Head of caudate nucleus (tissue), 42 donors: ENCODE measurements at places on chromosomes 4 and X.
A peak's percentile ranks its signal among the peaks of the same experiment; 100 is the strongest.

GRCh38 chrX:70129816-70130215 is 3.4 kb upstream of the IGBP1 start:
- DNase-seq, result peak; percentile 5

- no peak for DNase-seq
Measured at GRCh38 chr4:138341739-138342415, 99.7 kb upstream of the SLC7A11 start.

DNA sequence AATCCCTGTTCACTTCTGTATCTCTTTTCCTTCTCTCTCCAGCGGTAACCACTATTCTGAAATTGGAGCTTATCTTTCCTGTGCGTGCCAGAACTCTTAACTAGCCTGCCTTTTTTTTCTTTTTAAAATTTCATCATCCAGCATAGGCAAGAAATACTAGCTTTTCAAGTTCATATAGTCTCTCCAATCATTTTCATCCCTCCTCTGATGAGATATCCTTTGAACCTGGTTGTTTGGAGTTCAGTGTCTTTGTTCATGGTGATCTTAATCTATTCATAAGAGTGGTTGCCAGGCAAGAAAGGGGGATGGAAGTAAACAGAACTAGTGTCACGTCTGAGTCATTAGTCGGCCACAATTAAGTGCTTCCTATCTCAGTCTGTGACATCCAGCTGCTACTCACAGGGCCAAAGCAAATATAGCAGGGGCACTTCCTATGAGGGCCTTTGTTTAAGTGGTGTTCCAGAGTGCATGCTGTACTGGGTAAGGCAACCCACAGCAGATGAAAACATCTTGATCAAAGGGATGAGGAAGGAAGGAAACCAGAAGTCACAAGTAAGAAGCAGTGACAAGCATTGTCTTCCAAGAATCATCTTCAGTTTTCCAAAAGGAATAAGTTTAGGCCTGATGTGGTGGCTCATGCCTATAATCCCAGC is 56.4 kb upstream of the XIAP start:
- no peak for DNase-seq

GRCh38 chr4:16021804-16022560 is 59.0 kb upstream of the FGFBP2 start:
- no peak for DNase-seq

DNA sequence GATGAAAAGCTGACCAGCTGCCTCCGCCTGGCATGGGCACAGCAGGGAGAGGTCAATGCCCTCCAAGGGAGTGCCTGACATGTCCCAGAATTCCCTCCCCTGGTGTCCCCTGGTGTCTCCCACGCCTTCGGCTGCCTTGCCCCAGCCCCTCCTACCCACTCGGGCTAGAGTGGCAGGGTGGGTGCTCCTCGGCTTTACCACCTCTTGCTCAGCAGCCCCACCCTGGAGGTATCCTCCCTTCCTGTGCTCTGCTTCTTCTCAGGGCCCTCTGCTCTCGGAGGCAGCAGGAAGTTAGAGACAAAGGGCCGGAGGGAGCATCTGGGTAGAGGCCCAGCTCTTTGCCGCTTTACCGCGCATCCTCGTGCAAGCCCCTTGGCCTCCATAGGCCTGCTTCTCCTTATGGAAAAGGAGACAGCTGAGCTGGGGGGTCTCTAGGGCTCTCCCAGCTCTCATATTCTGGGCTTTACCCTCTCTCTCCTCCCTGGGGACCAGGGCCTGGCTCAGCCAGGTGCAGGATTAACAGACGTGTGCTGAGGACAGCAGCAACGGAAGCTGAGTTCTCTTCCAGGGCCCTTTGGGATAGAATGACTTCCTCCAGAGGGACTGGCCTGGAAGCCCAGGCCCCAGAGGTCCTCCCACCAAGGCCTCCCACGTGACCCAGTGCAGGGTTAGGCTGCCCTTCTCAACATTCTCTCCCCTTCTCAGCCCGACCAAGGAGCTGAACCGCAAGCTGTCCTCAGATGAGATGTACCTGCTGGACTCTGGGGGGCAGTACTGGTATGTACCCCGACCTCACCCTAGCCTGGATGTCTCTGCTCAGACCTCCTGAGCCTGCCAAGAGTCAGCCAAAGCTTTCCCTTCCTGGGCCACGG is 17.2 kb downstream of the XPNPEP2 start:
- no peak for DNase-seq

DNA sequence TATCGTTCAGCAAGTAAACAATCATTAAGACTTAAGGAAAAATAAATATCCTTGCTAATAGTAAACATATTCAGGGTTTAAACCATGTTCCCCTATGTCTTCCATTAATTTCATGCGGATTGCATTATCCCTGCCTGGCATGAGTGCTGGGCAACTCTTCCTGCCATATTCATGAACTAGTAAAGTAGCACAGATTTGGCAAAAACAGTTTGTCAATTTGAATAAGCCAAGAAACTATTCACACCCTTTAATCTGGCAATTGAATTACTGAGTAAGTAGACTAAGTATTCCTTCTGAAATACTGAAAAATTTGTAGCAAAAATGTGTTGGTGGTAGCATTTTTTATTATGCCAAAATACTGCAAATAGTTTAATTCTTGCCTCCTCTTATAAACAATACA is 512.0 kb downstream of the NLGN4X start:
- no peak for DNase-seq

GRCh38 chr4:79184476-79184875 is 141.4 kb downstream of the NAA11 start:
- no peak for DNase-seq

DNA sequence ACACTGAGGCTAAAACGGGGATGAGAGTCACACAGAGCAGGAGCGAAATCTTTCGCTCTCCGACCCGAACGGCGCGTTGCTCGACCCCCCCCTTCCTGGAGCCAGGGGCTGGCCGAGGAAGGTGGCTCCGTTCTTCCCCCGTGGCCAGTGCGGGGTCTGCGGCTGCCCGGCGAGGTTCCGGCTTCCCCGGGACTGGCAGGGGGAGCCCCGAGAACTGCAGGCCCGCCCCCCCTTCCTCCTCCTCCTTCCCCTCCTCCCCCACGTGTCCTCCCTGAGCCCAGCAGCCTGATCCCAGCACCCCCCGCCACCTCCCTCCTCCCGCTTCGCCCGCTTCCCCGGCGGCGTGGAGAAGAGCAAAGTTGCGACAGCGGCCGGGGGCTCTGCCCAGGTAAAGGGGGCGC is 2.4 kb upstream of the BCORL1 start:
- DNase-seq, result no peak

DNA sequence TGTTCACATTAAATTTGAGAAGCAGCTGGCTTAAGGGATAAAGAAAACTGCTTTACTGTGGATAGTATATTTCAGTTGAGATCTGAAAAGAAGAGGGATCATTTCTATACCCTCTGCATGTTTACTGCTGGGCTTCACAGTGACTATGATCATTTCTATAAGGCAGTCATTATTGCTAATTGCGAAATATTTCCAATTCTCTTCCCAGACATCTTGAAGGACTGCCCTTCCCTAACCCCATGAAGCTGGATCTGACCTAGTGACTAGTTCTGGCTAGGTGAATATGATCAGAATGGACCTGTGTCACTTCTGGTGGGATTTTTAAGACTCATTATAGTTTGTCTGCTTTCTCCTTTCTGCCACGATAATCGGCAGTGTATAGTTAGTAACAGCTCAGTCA is 506.5 kb upstream of the GALNT7 start:
- no peak for DNase-seq

DNA sequence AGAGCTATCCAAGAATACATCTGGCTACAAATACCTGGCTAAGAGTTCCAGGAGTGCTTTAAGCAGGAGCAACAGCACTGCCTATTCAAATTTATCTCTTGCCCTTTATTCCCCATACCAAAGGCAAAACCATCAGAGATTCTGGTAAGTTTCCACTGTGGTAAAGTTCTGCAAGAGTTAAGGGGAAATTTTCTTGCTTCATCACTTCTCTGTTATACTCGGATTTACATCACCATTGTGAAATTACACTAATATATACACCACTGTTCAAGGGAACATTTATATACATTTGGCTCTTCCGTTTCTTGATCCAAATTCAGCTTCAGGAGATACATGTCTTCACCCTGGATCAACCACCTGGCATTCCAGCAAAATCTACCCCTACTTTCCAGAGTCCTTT is 70.8 kb upstream of the PTPN13 start:
- DNase-seq, result no peak

GRCh38 chrX:19121466-19121865 is 802 bp downstream of the ADGRG2 start:
- DNase-seq, result no peak

DNA sequence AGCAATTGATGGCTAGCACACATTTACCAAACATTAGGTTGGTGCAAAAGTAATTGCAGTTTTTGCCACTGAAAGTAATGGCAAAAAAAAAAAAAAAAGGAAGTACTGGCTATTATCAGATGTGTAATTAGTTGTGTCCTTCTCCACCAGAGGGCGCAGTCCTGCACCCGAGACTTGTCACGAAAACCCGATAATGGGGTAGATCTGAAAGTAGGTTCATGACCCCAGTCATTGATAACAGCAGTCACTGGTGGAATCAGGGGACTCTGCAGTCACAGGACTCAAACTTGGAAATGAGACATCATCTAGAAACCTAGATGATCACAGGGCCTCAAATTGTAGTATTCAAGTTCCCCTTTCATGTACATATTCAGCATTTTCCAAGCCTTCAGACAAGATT is 13.1 kb upstream of the ACOT9 start:
- DNase-seq, result no peak

- DNase-seq, result no peak
Measured at GRCh38 chrX:74259885-74260491, 44.0 kb upstream of the ZCCHC13 start.

DNA sequence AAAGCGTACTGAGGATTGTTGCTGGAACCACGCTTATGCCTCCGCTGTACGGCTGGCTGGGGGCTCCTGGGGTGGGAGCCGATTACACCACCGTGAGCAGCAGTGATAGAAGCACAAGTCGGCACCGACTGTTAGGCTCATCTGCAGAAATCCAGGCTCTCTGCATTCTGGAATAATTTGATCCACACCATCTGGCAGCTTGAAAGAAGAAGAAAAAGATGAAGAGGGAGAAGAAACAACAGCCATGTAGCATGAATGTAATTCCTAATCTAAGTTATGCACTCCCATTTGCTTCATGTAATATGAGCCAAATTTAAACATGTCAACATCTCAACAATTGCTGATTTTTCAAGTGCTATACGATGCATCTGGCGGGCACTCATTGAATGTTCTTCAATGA is 84.6 kb upstream of the DHX15 start:
- DNase-seq, result no peak

DNA sequence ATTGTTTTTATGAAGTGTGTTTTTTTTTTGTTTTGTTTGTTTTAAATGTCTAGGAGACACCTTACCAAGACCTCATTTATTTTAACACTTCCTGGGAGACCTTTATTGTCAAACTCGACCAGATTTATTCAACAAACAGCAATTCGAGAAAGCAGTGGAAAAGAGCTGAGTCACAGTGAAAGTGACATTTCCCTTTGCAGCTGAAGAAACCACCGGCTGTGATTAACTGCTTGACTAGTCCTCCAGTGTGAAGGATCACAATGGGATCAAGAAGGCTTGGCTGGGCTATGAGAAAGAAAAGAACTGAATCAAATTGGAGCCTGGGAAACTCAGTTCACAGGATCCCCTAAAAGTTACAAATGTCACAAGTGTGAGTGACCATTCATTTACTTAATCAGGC is 11.9 kb upstream of the ADH7 start:
- DNase-seq, result no peak

DNA sequence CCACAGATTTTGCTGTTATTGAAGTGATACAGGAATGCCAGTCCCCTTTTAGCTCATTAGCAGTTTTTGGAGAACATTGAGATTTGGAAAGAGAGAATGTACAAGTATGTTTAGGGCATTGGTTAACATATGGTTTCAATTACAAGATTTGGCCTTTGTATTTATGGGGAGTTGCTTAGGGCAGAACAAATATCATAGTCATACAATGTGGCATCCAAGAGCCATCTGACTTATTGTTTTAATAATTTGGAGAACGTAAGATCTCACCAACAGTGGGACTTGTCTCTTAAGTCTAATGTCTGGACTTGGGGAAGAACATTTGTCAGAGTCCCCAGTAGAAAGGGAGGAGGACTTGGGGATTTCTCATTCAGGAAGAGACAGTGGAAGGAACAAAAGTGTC is 166.1 kb downstream of the STK32B start:
- DNase-seq, result no peak

DNA sequence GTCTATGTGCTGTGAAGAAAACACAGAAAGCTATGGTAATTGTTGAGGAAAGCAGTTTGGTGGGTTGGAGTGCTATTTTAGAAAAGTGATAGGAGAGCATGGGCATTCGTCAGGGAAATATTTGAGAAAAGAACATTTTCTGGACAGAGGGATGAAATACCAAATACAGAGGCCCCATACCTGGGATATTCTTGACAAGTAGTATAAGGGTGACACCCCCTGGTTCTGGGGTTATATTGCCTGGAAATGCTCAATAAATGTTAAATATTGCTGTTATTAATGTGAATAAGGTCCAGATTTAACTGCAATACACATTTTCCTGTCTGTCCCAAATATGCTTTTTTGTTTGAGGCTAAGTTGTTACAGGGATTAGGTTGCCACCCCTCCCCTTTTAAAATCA is 42.9 kb downstream of the WWC2 start:
- DNase-seq, result no peak

GRCh38 chr4:15027921-15028435 is 25.7 kb downstream of the CPEB2 start:
- no peak for DNase-seq

GRCh38 chrX:39149761-39150160 is 348.5 kb downstream of the MID1IP1 start:
- peak; percentile 81 for DNase-seq

DNA sequence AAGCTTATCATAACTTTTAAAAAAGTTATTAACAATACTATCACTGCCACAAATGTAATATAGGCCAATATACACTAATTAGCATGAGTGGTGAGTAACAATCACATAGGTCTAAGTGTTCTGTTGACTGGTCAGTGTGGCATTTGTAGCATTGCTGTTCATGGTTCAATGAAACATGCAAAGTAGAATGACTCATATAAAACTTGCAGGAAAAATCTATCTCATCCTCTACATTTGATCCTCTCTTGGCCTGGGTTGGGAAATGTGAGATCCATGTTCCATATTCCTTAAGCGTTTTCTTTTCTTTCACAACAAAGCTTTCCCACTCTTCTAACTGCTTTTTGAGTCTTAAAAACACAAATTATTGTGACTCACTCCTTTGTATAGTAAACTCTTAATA is 1418.7 kb downstream of the FSTL5 start:
- DNase-seq, result no peak

- DNase-seq, result no peak
Measured at GRCh38 chr4:183356931-183357675, 34.9 kb upstream of the CLDN24 start.

- DNase-seq, result no peak
Measured at GRCh38 chr4:5478169-5478568, 230.2 kb downstream of the EVC2 start.

DNA sequence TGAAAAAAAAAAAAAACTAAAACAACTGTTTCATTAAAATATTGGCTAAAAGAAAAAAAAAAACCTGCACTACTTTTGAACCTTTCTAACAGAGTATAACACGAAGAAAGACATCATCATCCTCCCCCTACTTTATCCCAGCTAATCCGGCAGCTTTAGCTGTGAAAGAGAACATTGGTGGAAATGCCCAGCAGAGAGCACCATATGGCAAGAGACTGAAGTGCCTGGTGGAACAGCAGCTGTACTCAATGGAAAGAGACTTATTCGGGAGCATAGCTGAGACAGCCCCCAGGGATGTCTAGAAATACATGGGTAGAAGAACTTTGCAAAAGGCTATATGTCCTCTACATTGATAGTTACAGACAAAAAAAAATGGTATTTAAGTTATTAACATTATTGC is 30.3 kb downstream of the STPG2 start:
- DNase-seq, result peak; percentile 49
